ENCODE measurements at places on chromosomes 7 and 10.

DNA sequence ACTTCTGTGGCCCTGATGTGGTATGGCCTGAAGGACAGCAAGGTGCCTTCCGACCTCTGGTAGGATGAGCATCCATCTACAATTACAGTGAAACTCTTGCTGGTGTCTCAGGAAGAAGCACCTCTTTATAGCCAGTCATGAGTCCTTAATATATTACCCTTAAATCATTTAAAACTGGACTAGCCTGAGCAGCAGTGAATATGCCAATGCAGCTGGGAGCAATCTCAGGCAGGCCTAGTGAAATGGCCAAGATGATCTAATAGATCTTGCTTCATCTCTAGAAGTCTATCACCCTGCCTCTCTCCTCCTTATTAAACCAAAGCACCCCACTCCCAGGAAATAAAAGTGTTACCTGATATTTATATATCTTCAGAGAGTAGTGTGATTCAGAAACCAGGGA, 66.7 kb upstream of the SORCS3 start:
- DNase-seq, result no peak

DNA sequence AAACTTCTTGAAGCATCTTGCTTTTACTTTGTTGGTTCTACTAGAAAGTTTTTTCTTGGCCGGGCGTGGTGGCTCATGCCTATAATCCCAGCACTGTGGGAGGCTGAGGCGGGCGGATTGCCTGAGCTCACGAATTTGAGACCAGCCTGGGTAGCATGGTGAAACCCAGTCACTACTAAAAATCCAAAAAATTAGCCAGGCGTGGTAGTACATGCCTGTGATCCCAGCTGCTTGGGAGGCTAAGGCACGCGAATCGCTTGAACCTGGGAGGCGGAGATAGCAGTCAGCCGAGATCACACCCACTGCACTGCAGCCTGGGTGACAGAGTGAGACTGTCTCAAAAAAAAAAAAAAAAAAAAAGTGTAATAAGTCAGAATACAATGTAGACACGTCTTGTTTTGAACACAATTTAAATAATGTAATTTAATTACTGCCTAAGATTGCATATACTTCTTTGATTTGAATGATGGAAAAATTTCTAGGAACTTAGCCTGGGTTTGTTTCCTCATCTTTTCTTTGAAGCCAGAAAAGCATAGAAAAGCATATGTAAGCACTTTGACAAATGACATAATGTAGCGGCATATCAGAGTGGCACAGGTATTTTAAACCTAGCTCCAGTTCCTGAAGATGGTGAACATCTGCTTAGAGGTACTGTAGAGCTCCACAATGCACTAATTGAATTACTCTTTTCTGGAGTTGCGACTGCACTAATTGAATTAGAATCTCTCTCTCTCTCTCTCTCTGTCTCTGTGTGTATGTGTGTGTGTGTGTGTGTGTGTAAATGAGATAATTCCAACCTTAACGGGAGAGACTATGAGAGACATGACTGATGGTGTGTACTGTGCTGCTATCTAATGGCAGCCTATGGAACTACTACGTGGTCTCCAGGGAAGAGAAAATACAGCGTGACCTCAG, 87.8 kb downstream of the BTRC start:
- DNase-seq, result peak; percentile 83

- no peak for DNase-seq
These were observed 26.3 kb downstream of the ENTPD7 start for GRCh38 chr10:99685597-99685967.

- no peak for DNase-seq
These were observed 116.0 kb downstream of the CNTNAP2 start for GRCh38 chr7:146232604-146233003.

- no peak for DNase-seq
These were observed 43.9 kb upstream of the GPR158 start for GRCh38 chr10:25130906-25131305.

DNA sequence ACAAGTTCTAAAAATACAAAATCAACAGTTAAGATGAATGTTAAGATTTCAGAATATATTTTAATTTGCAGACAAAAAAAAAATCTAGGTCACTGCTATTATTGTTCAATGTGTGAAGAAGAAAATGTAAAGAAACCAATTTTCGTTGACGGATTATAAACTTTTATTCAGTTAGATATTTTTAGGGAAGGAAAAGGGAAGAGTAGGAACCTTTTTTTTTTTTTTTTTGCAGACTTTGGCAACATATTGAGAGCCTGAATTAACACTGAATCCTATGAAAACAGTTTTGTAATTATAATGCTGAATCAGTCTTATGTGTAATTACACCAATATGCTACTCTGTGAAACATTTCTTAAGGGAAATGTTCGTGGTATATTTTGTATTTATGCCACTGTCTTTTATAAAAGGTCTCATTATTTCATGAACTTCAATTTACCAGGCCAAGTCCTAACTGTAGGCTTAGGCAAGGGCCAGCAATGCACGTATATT, 106.3 kb downstream of the ST8SIA6 start:
- DNase-seq, result no peak
